Peyer's patch (tissue), 4 donors: ENCODE measurements at places on chromosomes 12 and 14. TPM values are rescaled to one million over a fixed set of nuclear protein-coding genes. Genes with fewer than 3 reads are reported as not detected.

- no peak for DNase-seq
Measured at GRCh38 chr14:23556700-23557440, 799 bp downstream of the THTPA start.

GRCh38 chr14:94816113-94816512 lies 46.2 kb upstream of the GSC start:
- no peak for DNase-seq

DNA sequence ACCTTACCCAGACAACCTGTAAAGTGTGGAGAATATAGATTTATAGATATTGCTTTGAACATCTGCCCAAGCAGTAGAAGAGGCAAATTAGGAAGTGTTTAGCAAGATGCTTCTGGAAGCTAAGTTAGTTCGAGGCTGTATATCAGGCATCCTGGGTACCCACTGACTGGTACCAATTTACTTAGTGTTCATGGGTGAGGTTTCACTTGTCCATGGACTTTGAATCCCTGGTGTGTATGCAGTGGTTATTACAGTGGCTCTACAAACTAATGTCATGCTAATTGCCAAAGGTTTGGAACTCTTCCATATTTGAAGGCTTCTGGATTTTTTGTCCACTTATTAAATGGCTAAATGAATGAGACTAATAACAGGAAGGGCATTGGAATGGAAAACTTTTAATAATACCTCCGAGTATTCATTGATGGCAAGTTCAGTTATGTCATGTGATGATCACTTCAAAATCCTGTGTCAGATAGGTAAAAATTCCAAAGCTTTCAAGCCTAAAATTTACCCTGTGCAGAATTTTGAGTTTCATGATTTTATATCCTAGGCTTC lies at the start of gene OR4E2:
TSS of gene OR4E2 (plus strand) at position 505 of the 555 bp plus-strand sequence. CDS start 11,248 bp downstream, outside the sequence.
- no peak for DNase-seq

DNA sequence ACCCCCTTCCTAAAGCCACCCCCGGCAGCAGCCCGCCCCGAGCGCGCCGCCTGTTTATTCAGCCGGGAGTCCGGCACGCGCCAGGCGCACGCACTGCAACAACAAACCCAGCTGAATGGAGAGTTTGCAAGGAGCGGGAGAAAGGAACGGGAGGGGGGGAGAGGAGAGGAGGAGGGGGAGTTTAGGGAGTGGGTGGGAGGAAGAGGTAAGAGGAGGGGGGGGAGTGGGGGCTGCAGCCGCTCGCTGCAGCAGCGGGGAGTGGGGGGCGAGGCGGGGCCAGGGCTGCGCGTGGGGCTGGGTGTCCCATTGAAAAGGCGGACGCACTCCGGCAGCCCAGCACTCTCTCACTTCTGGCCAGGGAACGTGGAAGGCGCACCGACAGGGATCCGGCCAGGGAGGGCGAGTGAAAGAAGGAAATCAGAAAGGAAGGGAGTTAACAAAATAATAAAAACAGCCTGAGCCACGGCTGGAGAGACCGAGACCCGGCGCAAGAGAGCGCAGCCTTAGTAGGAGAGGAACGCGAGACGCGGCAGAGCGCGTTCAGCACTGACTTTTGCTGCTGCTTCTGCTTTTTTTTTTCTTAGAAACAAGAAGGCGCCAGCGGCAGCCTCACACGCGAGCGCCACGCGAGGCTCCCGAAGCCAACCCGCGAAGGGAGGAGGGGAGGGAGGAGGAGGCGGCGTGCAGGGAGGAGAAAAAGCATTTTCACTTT lies at the start of gene ASCL1:
TSS of gene ASCL1 (plus strand) at position 336 of the 712 bp plus-strand sequence. CDS start 571 bp downstream, outside the sequence.
- DNase-seq, result no peak

DNA sequence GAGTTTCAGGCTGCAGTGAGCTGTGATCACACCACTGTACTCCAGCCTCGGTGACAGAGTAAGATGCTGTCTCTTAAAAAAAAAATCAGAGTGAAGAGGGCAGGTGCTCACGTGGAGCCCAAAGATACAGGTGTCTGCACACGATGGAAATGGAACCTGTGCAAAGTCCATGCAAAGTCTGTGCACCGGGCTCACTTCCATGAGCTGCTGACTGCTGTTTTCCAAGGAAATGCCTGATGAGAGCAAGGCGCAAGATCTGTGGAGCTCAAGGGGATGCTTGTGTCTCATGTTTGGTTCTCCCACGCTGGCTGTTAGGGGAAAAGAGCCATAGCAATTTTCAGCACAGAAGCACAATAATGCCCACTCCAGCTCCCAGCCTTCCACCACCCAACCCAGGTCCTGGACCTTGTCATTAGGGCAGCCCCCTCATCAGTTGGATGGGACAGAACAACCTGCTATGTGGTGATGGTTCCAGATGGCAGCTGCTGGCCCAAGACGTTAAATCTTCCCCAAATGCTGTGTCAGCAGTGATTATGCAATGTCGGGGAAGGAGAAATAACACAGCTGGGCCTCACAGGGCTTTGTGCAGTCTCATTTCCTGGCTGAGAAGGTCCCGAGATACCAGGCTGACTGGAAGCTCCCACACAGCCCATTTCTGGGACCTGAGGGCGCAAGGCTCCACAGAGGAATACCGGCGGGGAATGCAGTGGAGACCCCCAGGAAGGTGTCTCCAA lies 27.9 kb upstream of the DICER1 start:
- DNase-seq, result peak; percentile 62

GRCh38 chr12:23899434-23899833 lies 50.0 kb downstream of the SOX5 start:
- no peak for DNase-seq

- DNase-seq, result no peak
Measured at GRCh38 chr14:105528586-105529318, 2.4 kb downstream of the TMEM121 start.

- no peak for DNase-seq
Measured at GRCh38 chr12:94227066-94227465, 78.7 kb downstream of the PLXNC1 start.

DNA sequence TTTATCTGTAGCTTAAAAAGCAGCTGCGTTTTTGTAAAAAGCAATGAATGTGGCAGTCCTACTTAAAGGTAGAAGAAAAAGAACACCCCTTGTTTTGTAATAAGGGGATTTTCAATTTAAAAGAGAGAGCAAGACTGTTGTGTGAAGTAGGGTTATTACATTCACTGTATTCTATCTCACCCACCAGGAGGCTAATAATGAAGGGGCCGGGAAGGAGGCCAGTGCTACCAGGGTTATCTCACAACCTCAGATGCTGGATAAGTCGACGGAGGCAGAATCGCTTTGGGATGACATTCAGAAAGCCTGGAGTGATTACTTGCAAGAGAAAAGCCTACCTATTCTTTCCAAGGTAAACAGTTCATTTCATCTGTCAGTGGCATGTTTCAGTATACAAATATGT lies 97.7 kb downstream of the RMST start:
- no peak for DNase-seq

GRCh38 chr14:44820230-44820964 lies 141.3 kb downstream of the KLHL28 start:
- no peak for DNase-seq

- DNase-seq, result no peak
Measured at GRCh38 chr14:68099495-68100045, 280.0 kb downstream of the RAD51B start.

DNA sequence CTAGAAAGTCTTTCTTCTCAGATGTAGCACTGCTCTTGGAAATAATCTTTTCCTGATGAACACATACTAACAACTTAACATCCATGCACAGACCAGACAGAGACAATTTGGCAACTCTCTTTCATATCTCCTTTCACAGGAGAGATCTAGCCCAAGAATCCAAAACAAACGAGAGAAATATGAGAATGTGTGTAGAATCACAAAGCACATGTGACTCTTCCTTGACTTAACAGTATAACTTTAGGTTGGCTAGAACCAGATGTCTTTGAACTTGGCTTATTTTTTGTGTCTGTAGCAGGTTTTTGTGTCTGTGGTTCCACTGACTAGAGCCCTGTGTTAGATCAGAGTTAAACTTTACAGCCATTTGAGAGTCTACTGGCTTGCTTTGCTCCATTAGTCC lies 114.2 kb downstream of the STXBP6 start:
- no peak for DNase-seq

- DNase-seq, result peak; percentile 82
Measured at GRCh38 chr12:113152835-113153814, 3.6 kb downstream of the CFAP73 start.

DNA sequence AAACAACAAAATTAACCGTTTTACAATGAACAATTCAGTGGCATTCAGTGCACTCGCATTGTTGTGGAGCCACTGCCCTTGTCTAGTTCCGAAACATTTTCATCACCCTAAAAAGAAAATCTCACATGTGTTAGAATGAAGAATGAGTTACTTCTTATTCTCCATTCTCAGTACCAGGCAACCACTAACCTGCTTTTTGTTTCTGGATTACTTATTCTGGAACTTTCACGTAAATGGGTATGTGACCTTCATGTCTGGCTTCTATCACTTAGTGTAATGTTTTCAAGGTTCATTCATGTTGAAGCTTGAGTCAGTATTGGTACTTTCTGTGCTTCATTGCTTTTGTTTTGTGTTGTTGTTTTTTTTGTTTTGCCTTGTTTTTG lies 15.6 kb downstream of the RCOR1 start:
- DNase-seq, result no peak

DNA sequence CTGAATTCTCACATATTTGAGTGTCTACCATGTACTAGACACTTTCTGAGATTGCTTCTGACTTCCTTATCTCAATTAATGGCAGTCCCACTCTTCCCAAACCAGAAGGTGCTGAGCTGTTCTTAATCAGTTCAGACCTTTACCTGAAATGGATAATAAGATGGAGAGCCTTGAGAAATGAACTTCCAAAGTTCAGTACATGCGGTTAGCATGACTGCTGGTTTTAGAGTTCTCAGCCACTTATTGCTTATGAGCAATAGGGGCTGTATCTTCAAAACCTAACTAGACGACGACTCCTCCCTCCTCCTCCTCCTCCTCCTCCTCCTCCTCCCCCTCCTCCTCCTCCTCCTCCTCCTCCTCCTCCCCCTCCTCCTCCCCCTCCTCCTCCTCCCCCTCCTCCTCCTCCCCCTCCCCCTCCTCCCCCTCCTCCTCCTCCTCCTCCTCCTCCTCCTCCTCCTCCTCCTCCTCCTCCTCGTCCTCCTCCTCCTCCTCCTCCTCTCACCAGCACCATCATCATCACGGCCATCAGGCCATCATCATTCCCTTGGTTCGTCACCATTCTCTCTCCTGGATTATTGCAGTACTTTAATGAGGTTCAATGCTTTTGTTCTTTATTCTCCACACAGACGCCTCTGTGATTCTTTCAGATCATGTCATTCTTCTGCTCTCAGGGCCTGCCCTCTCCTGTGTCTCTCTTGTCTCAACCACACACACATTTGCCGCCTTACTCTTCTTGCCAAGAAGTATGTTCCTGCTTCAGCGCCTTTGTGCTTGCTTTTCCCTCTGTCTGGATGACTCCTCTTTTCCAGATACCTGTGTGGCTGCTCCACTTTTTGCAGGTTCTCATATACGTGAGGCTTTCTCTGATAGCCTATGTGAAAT lies 2.7 kb downstream of the PCNX1 start:
- DNase-seq, result no peak

GRCh38 chr12:107318806-107319532 lies 225.6 kb upstream of the CRY1 start:
- DNase-seq, result peak; percentile 48

- DNase-seq, result no peak
Measured at GRCh38 chr14:92603309-92604242, 90.0 kb downstream of the RIN3 start.

- DNase-seq, result peak; percentile 91
Measured at GRCh38 chr12:124391340-124392261, 96.7 kb downstream of the RFLNA start.

DNA sequence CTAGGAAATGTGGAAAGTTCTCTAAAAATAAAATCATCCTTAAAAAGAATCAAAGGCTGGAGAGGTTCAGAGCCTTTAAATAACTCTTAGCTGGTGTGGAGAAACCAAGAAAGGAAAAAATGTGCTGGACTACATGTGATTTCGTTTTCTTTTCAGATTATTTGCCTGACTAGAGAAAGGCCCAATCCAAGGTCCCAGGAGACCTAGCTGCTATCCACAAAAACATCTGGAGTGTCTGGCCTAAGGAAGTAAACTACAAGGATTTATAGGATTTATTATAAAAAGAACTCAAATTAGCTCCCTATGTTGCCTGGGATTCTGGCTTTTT lies 774 bp upstream of the TMEM30B start:
- DNase-seq, result no peak

Gene HVCN1
- 5.2 TPM for total RNA-seq

Gene CNTN1
- 3.9 TPM for total RNA-seq

Gene GUCY2C
- 176 TPM for total RNA-seq

Gene DBX2
- not detected for total RNA-seq

Gene OR6C2
- not detected for total RNA-seq

Gene PCED1B
- total RNA-seq, result 11.6 TPM

Gene STYK1
- total RNA-seq, result 5.8 TPM

Gene CLEC7A
- total RNA-seq, result 2.8 TPM

Gene FSCB
- total RNA-seq, result not detected

Gene KRT79
- total RNA-seq, result not detected

Gene CLEC1A
- total RNA-seq, result not detected

Gene SYNDIG1L
- total RNA-seq, result not detected

Gene LYSET
- 8.3 TPM for total RNA-seq
